ENCODE measurements at places on chromosomes 6 and 20. TPM values are rescaled to one million over a fixed set of nuclear protein-coding genes. Genes with fewer than 3 reads are reported as not detected.
A peak's percentile ranks its signal among the peaks of the same experiment; 100 is the strongest.

The LY6G6C gene
- not detected for polyA plus RNA-seq

The TSPYL1 gene
- polyA plus RNA-seq = 105 TPM

The PTPRT gene
- 0.43 TPM for polyA plus RNA-seq

GRCh38 chr6:80223743-80224212, 117.3 kb downstream of the BCKDHB start:
- no peak for DNase-seq

GRCh38 chr20:2402271-2402980, 21.7 kb downstream of the TGM6 start:
- DNase-seq = peak; percentile 12

DNA sequence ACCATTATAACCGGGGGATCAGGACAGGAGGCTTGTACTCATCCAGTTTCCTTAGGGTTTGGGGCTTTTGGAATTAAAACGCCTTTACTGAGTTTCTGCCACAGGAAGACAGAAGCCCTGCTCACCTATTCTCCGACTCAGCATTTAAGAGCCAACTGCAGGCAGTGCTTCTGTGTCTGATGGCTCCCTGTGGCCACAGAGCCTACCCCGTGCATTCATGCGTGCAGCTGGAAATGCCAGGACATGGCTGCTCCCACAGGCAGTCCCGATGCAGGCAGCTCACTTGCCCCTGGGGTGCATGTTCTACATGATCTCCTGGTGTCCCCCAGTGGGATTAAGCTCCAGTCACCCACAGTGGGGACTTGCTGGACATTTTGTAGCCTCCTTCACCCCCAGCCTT, 22.2 kb downstream of the ZNF831 start:
- DNase-seq = no peak

- no peak for DNase-seq
Observed at GRCh38 chr6:131586543-131586942, 13.5 kb downstream of the ARG1 start.

DNA sequence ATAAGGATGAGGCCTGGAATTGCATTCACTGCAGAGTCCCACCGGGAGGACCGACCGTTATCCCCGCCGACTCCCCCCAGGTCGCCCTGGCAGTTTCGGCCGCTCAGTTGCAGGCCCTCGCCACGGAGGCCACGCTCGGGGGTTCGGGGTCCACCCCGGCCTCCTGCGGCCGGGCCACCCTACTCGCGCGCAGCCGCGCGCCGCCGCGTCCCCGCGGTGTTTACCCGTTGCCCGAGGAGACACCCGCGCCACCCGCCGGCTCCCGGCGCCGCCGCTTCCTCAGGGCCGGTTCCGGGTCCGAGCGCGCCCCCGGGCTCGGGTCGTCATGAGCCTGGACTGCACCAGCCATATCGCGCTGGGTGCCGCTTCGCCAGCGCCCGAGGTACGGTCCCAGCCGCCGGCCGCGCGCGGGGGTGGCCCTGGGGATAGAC, at the start of gene CCDC170:
TSS of gene CCDC170 (plus strand) at position 214 of the 431 bp plus-strand sequence. CDS start at position 326, 112 bp downstream.
- peak; percentile 46 for DNase-seq

DNA sequence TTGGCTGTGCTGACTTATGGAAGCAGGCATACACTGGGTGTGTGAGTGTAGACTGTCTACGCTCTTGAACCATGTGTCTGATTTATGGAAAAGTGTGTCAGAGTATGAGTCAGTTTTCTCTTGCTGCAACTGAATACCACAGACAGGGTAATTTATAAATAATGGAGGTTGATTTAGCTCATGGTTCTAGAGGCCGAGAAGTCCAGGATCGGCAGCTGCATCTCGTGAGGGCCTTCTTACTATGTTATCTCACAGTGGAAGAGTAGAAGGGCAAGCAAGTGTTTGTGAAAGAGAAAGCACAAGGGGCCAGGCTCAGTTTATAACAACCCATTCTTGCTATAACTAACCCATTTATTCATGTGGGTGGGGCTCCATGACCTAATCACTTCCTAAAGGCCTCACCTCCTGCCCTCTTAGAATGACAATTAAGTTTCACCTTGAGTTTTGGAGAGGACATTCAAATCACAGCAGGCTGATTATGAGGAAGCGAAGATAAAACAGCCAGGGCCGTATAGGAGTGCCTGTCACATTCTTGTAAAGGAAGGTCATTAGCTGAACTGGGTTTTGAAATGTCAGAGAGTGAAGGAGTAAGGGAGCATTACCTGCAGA, 6.7 kb downstream of the GPR31 start:
- no peak for DNase-seq

Data from left renal cortex interstitium (tissue), 4 donors.